ENCODE measurements at places on chromosomes 12 and 14.

DNA sequence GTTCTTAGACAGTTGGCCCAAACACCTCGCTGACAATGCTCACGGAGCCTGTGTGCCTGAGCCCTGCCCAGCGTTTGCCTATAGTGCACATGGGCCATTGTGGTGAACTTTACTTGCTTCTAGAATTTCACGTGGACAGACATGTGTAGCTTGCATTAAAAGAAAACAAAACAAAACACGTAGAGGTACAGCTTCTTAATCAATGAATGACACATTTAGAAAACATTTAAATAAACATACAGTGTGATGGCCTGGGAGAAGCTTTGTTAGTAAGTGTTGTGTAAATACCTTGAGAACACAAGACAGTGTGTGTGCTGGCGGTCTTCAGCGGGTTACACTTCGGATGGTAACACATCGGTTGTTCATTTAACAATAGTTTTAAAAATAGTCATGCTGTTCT is 38.1 kb downstream of the SMOC1 start:
- no peak for DNase-seq

DNA sequence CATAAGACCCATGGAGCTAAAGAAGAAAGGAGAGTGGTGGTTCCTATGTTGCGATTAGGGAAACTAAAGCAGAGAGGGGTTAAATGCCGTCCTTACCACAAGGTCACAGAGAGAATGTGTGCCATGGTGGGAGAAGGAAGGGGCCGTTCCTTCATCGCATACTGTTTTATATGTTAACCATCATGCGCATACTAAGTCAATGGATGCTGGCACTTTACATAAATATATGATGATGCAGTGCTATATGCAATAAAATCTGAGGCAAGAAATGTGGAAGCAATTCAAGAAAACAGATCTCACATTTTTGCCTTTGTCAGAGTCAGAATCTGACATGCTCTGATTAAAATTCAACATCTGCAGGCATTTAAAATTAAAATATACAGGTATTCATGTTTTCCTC is 168.1 kb downstream of the BMP4 start:
- no peak for DNase-seq

- peak; percentile 71 for DNase-seq
Observed at GRCh38 chr12:104596134-104596799, 139.5 kb downstream of the CHST11 start.

DNA sequence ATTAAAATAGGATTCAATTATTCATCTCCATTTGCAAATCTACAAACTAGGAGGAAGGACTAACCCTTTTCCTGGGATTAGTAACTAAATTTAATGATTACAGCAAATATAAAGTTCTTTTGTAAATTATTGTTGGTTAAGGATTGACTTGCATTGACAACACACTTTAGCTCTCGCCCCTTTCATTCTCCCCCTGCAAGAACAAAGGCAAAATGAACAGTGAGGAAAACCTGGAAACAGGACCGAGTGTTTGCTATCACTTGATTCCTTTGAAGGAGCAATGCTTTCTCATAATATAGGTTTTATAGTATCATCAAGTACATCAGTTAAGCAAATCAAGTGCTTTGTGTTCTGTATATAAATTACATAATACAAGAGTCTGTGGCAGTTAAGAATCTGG is 7.4 kb upstream of the COX16 start:
- no peak for DNase-seq

- no peak for DNase-seq
Observed at GRCh38 chr12:234019-234418, 20.1 kb upstream of the SLC6A12 start.

- no peak for DNase-seq
Observed at GRCh38 chr14:20623798-20624197, 17.7 kb downstream of the OR6S1 start.

DNA sequence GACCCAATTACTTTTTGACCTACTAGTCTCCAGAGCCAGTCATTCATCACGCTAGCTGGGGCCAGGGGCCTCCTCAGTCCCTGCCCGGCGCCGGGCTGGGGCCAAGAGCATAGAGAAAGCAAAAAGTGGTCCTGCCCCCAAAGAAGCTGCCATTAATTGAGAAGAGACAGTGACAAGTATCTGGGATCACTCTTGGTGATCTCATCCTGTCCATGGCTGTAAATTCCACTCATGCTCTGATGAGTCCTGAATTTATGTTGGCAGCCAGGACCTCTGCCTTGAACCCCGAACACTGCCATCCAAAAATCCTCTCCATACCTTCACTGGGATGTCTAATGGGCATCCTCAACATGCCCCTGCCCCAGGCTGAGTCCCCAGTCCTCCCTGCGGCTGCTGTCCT is 34.4 kb upstream of the DLK1 start:
- no peak for DNase-seq

GRCh38 chr12:38587594-38587993 is 271.0 kb downstream of the ALG10B start:
- DNase-seq, result no peak
